ENCODE measurements at places on chromosomes 7 and 10. TPM values are rescaled to one million over a fixed set of nuclear protein-coding genes. Genes with fewer than 3 reads are reported as not detected.

The WDR86 gene
- total RNA-seq: 3.1 TPM

The GPR37 gene
- 4.6 TPM for total RNA-seq

The OR2A7 gene
- 0.22 TPM for total RNA-seq

The GDI2 gene
- total RNA-seq: 570 TPM

The NUDT13 gene
- total RNA-seq: 2.0 TPM

The LLCFC1 gene
- total RNA-seq: not detected

The NXPH1 gene
- not detected for total RNA-seq

The SP4 gene
- 6.0 TPM for total RNA-seq

The ACTL6B gene
- not detected for total RNA-seq

The ZRANB1 gene
- total RNA-seq: 24.3 TPM

The PDE6C gene
- not detected for total RNA-seq

The OPN1SW gene
- not detected for total RNA-seq

All from placental pericyte (primary cell).